ENCODE measurements at places on chromosomes 16 and 17. TPM values are rescaled to one million over a fixed set of nuclear protein-coding genes. Genes with fewer than 3 reads are reported as not detected.

The FNDC8 gene
- total RNA-seq: not detected

DNA sequence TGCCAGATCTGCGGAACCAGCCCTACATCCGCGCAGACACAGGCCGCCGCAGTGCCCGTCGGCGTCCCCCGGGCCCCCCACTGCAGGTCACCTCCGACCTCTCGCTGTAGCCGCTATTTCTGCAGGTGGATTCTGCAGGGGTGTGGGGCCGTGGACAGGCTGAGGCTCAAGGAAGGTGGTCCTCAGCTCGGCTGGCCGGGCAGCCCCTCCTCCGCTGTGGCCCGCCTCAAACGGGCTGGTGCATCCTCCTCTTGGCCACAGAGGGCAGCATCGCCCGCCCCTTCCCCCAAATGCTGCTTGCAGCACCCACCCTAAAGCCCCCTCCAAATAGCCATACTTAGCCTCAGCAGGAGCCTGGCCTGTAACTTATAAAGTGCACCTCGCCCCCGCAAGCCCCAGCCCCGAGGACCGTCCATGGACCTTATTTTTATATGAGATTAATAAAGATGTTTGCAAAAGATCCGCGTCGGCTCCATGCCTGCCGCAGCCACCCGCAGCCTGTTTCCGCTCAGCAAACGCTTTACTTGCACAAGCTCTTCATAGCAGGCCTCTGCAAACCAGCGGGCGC, 14.9 kb downstream of the SPATA32 start:
- H3K27ac ChIP-seq: peak overlapping the region; percentile 97
- peak overlapping the region; percentile 92 for H3K4me3 ChIP-seq
- DNase-seq: no peak
- peaks cover 28% of the 10 kb centered on the region for H3K36me3 ChIP-seq
- H3K27me3 ChIP-seq: no peaks in the 10 kb centered on the region
- peaks cover 42% of the 10 kb centered on the region for H3K4me1 ChIP-seq

- H3K36me3 ChIP-seq: no peaks in the 10 kb centered on the region
- H3K4me3 ChIP-seq: no peak overlapping the region
- H3K4me1 ChIP-seq: no peaks in the 10 kb centered on the region
- H3K27me3 ChIP-seq: peaks cover 2% of the 10 kb centered on the region
These were observed 260.5 kb upstream of the IRX3 start for GRCh38 chr16:54547052-54547451.

GRCh38 chr17:59851439-59852375, 41.0 kb downstream of the TUBD1 start:
- H3K27me3 ChIP-seq: no peaks in the 10 kb centered on the region
- peaks cover 37% of the 10 kb centered on the region for H3K4me1 ChIP-seq
- no peaks in the 10 kb centered on the region for H3K36me3 ChIP-seq

- H3K4me1 ChIP-seq: peaks cover 9% of the 10 kb centered on the region
- DNase-seq: no peak
- H3K4me3 ChIP-seq: no peak overlapping the region
- H3K27me3 ChIP-seq: peaks cover 21% of the 10 kb centered on the region
These were observed 3.3 kb upstream of the VAC14 start for GRCh38 chr16:70804153-70804733.

- H3K27ac ChIP-seq: no peak overlapping the region
- no peak for DNase-seq
- no peaks in the 10 kb centered on the region for H3K36me3 ChIP-seq
These were observed 77.6 kb upstream of the RBL2 start for GRCh38 chr16:53356478-53357207.

DNA sequence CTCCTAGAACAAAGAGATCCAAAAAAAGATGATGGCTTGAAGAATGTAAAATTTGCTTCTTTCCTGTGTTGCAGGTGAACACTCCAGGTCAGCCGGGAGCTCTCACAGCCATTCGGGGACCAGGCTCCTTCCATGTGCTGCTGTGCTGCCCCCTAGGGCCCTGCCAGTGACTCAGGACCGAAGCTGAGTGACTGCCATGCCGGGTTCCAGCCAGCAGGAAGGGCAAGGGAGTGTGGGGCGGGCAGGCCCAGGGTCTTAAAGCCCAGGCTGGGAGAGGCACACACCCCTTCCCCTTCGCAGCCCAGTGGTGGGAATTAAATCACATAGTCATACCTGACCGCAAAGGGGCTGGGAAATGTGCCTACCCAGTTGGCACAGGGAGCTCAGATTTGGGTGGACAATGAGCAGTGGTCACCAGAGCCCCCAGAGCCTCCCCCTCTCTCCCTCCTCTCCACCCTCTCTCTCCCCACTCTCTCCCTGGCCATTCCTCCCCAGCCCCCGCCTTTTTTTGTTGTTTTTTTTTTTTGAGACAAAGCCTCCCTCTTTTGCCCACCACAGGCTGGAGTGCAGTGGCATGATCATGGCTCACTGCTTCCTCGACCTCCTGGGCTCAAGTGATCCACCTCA, 11.5 kb downstream of the EPOP start:
- peaks cover 16% of the 10 kb centered on the region for H3K27me3 ChIP-seq
- peaks cover 9% of the 10 kb centered on the region for H3K4me1 ChIP-seq
- H3K36me3 ChIP-seq: no peaks in the 10 kb centered on the region
- no peak overlapping the region for H3K27ac ChIP-seq

The CWC25 gene
- total RNA-seq: 37.5 TPM

The SPEM2 gene
- not detected for total RNA-seq

The SLC52A1 gene
- 1.4 TPM for total RNA-seq

The VMO1 gene
- total RNA-seq: not detected

GRCh38 chr16:71515026-71515425, 11.2 kb upstream of the CHST4 start:
- H3K27me3 ChIP-seq: peaks cover 2% of the 10 kb centered on the region
- DNase-seq: no peak
- no peak overlapping the region for H3K27ac ChIP-seq
- H3K4me3 ChIP-seq: no peak overlapping the region
- no peaks in the 10 kb centered on the region for H3K4me1 ChIP-seq
- no peaks in the 10 kb centered on the region for H3K36me3 ChIP-seq

GRCh38 chr16:45454-45853, 8.0 kb downstream of the POLR3K start:
- no peak overlapping the region for H3K27ac ChIP-seq
- no peak overlapping the region for H3K4me3 ChIP-seq
- H3K36me3 ChIP-seq: peaks cover 36% of the 10 kb centered on the region
- DNase-seq: no peak

DNA sequence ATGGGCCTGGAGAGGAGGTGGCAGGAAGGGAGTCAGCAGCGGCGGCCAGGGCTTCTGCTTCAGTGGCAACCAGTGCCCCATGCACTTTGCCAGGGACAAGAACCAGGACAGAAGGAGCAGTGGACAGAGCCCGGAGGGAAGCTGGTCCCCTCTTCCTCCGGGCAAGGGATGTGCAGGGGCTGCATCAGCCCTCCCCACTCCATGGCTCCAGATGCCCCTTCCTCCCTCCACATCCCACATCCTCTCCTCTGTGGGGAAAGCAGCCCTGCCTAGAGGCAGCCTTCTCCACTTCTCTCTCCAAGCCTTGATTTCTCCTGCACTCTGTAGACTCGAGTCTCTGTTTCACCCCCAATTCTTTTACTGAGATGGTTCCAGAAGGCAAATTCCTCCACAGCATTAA, 50.4 kb downstream of the AIPL1 start:
- H3K4me3 ChIP-seq: no peak overlapping the region
- no peaks in the 10 kb centered on the region for H3K4me1 ChIP-seq
- H3K27me3 ChIP-seq: no peaks in the 10 kb centered on the region
- no peaks in the 10 kb centered on the region for H3K36me3 ChIP-seq
- DNase-seq: no peak
- no peak overlapping the region for H3K27ac ChIP-seq

GRCh38 chr17:39769974-39770587, 32.3 kb downstream of the GRB7 start:
- H3K4me1 ChIP-seq: peaks cover 71% of the 10 kb centered on the region
- H3K27me3 ChIP-seq: no peaks in the 10 kb centered on the region
- H3K4me3 ChIP-seq: peak overlapping the region; percentile 43
- peaks cover 54% of the 10 kb centered on the region for H3K36me3 ChIP-seq

DNA sequence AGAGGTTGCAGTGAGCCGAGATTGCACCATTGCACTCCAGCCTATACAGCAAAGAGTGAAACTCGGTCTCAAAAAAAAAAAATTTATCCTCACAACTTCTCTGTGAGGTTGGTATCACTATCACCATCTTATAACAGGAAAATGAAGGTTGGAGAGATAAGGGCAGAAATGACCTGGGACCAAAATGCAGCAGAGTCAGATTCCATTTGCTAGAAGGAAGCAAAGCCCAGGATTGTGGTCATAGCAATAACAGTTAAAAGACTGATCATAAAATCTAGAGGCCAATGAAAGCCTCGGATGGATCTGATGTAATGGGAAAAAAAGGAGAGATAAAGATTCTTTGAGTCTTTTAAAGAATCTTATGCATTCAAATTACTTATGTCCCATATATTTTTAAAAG, 69.6 kb upstream of the TEKT1 start:
- no peaks in the 10 kb centered on the region for H3K36me3 ChIP-seq
- H3K4me3 ChIP-seq: no peak overlapping the region
- H3K27ac ChIP-seq: no peak overlapping the region

The MMP28 gene
- 0.45 TPM for total RNA-seq

- H3K36me3 ChIP-seq: no peaks in the 10 kb centered on the region
- H3K27me3 ChIP-seq: no peaks in the 10 kb centered on the region
- no peak overlapping the region for H3K27ac ChIP-seq
- DNase-seq: no peak
These were observed 93.6 kb downstream of the WSCD1 start for GRCh38 chr17:6163612-6164333.

DNA sequence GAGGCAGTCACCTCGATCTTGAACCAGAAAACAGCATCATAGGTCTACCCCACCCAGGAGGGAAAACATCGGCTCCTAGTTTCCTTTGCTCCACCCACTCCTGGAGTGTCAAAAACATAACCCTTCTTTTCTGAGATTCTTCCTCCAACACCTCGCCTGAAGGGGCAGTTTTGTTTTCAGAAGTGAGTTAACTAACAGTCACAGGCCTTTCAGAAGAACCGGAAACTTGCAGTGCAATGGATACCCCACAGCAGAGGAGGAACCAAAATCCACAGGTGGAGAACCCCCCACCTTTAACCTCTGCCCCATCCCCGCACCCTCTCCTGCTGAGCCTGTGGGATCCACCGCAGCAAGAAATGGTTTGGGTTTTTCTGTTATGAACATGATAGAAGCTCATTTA, 7.8 kb upstream of the TEX2 start:
- peak overlapping the region; percentile 46 for H3K4me3 ChIP-seq
- H3K36me3 ChIP-seq: peaks cover 5% of the 10 kb centered on the region
- peak overlapping the region; percentile 81 for H3K27ac ChIP-seq
- no peak for DNase-seq

- DNase-seq: no peak
- peak overlapping the region; percentile 27 for H3K27ac ChIP-seq
- no peaks in the 10 kb centered on the region for H3K27me3 ChIP-seq
- peaks cover 45% of the 10 kb centered on the region for H3K36me3 ChIP-seq
These were observed 31.5 kb downstream of the RBL2 start for GRCh38 chr16:53465606-53466280.

DNA sequence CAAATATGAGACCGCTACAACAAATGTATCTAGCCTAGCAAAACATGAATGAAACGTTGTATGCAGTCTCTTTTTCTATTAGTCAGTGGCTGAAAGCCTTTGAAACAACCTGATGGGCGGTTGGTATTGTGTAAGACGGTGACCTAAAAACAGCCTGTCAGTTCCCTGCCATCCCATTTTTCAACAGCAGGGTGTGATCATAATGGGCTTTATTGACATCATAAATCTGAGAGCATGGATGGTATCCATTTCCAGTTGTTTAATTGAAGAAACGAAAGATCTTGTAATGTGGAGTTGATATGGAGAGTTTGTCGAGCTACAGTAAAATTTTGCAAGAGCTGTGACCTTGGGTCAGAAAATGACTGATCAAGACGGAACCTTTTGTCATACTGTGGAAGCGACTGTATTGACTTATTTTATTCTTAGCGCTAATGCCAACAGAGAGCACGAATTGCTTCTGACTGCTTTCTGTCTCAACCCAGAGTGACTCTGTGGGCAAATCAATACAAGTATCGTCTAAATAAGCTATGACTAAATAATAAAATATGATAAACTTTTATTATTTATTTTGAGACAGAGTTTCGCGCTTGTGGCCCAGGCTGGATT, 12.3 kb upstream of the MEIOB start:
- H3K36me3 ChIP-seq: no peaks in the 10 kb centered on the region
- H3K27me3 ChIP-seq: peaks cover 15% of the 10 kb centered on the region
- peaks cover 2% of the 10 kb centered on the region for H3K4me1 ChIP-seq
- no peak overlapping the region for H3K27ac ChIP-seq

The ACAP1 gene
- 756 TPM for total RNA-seq

GRCh38 chr17:64087252-64088005, 42.5 kb downstream of the ERN1 start:
- peaks cover 3% of the 10 kb centered on the region for H3K36me3 ChIP-seq
- peak overlapping the region; percentile 66 for H3K27ac ChIP-seq
- H3K27me3 ChIP-seq: no peaks in the 10 kb centered on the region
- DNase-seq: no peak
- H3K4me1 ChIP-seq: peaks cover 12% of the 10 kb centered on the region

The KCNJ2 gene
- not detected for total RNA-seq

The FA2H gene
- not detected for total RNA-seq

The WNK4 gene
- total RNA-seq: 0.78 TPM

DNA sequence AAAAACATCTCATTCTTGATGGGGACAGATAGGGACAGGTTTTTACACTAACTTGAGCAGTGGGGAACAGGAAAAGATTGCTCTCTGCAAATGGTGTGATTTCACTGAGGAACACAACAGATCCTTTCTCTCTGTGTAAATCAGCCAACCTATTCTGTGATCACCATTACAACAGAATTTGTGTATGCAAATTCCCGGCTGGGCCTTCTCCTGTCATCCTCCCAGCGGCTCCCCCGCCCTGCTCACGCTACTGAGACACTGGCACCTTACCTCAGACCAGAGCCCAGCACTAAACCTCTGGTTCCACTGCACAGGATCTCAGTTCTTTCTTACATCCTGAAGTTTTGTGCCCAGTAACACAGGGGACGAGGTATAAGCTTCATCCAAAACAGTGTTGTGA, 97.0 kb upstream of the FA2H start:
- H3K36me3 ChIP-seq: peaks cover 7% of the 10 kb centered on the region
- DNase-seq: no peak
- peaks cover 11% of the 10 kb centered on the region for H3K4me1 ChIP-seq
- H3K4me3 ChIP-seq: no peak overlapping the region

DNA sequence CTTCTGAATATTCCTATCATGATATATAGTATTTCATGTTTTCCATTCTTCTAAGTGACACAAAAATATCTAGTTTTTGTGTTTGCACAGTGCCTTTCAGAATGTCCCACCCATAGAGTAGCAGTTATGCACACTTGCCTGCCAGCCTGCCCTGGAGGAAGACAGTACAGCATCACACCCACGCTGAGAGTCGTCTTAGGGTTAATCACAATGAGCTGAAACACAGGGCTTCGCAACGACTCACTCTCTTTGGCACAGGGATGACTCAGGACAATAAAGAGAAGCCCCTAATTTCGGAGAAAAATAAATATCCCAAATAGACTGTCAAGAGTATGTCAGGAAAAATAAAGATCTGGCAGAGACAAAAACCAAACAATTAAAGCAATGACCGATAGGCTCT, 11.6 kb upstream of the NDUFAB1 start:
- no peak overlapping the region for H3K27ac ChIP-seq
- no peaks in the 10 kb centered on the region for H3K27me3 ChIP-seq
- no peaks in the 10 kb centered on the region for H3K4me1 ChIP-seq
- H3K4me3 ChIP-seq: no peak overlapping the region
- DNase-seq: no peak
- H3K36me3 ChIP-seq: peaks cover 15% of the 10 kb centered on the region

GRCh38 chr16:8892101-8892575, 10.0 kb downstream of the LITAFD start:
- peaks cover 25% of the 10 kb centered on the region for H3K36me3 ChIP-seq
- peak; percentile 13 for DNase-seq
- H3K27me3 ChIP-seq: no peaks in the 10 kb centered on the region

GRCh38 chr16:35744726-35745125, 2285.3 kb downstream of the TP53TG3F start:
- no peak for DNase-seq
- H3K4me3 ChIP-seq: no peak overlapping the region
- H3K36me3 ChIP-seq: no peaks in the 10 kb centered on the region
- no peak overlapping the region for H3K27ac ChIP-seq
- no peaks in the 10 kb centered on the region for H3K4me1 ChIP-seq
